SJCRH30 (cell line): ENCODE measurements at places on chromosomes 3 and 15. TPM values are rescaled to one million over a fixed set of nuclear protein-coding genes. Genes with fewer than 3 reads are reported as not detected.

DNA sequence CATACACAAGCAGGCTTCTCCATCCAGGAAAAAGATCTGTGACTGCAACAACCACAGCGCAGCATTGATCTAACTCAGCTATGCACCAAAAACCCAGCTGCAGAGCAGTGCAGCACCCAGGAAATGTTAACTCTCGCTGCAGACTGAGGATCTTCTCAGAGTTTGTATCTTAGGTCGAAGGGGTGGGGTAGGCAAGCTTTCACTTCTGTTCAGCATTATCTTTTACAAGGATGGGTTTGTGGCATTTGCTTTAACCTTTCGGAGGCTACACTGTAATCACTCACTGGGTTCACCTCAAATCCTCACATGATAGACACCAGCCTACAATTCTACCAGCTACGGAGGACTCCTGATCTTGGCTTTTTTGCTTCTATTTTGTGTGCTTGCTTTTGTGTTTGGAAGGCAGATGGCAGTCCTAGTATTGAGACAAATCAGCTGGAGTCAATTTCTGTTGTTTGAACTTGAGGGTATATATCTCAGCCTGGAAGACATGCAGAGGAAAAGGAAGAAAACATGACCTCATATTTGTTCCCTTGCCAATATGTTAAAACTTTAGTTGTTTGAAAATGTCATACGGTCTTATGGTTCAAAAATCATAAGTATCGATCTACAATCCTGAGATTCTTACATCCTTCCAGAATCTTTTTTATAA is 25.2 kb downstream of the LRRK1 start:
- DNase-seq = no peak

The ZDHHC23 gene
- total RNA-seq = 2.2 and 2.3 TPM in 2 replicates

DNA sequence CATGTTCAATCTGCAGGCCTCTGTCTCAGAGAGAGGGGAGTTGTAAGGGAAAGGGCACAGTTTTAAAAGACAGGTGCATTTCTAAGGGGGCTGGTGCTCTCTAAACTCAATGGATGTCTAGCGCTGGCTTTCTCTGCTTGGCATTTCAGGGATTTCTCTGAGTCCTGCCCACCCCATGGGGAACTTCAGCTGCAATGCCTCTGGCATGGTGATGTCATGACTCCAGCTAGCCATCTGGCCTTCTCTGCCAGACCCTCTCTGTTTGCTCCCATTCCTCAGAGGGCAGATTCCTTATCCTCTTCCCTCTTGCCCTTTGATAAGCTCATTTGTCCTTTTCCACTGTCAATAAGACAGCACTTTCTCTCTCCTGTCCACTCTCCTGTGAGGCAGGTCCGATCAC is 40.8 kb downstream of the RPLP1 start:
- DNase-seq = no peak

The ARIH1 gene
- 58.6 and 64.8 TPM in 2 replicates for total RNA-seq

DNA sequence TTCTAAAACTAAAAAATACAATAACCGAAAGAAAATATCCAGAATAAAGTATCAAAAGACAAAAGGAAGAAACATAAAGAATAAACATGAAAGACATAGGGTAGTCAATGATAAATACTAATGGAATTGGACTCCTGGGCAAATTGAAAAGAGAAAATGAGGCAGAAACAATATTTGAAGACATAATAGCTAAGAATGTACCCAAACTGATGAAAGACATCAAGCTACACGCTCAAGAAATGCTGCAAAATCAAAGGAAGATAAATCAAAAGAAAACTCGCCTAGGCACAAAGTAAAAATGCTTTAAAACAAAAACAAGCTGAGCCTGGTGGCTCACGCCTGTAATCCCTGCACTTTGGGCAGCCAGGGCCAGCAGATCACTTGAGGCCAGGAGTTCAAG is 34.9 kb downstream of the CEP70 start:
- DNase-seq = no peak

DNA sequence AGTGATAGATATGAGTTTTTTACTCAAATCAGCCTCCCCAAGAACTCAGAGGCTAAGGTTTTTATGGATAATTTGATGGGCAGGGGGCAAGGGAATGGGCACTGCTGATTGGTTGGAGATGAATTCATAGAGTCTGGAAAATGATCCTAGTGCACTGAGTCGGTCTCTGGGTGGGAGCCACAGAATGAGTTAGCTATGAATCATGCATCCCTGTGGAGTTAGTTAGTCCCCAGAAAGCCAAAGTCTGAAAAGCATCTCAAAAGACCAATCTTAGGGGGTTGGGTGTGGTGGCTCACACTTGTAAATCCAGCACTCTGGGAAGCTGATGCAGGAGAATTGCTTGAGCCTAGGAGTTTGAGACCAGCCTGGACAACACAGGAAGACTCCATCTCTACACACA is 516.1 kb downstream of the AGBL1 start:
- DNase-seq = no peak

GRCh38 chr3:23888617-23889228 is 28.1 kb downstream of the NKIRAS1 start:
- DNase-seq = peak; percentile 62

GRCh38 chr3:43906849-43907507 is 216.2 kb downstream of the ABHD5 start:
- DNase-seq = no peak

- no peak for DNase-seq
Measured at GRCh38 chr3:50518436-50518835, 15.0 kb upstream of the CACNA2D2 start.

- no peak for DNase-seq
Measured at GRCh38 chr15:44727485-44728231, 8.7 kb upstream of the TRIM69 start.

GRCh38 chr3:44334326-44334725 is 4.2 kb upstream of the TCAIM start:
- no peak for DNase-seq

The NPAP1 gene
- total RNA-seq = not detected in 2 replicates

DNA sequence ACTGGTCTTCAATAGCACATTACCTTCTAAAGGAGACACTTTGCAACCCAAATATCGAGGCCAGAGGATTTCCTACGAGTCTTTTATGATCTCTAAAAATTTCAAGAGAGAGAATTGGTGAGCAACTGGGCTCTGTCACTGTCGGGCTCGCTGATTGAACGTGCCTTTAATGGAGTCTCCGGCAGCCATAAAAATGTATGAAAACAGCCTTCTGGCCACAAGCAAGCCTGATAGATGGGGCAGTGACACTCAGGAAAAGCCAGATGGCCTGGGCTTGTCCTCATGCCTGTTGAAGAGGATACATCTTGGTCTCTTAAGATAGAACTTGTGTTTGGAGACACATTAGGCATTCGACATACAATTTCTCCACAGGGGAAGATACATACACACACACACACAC is 419.5 kb upstream of the PROK2 start:
- no peak for DNase-seq

GRCh38 chr3:171972871-171973348 is 66.5 kb upstream of the FNDC3B start:
- no peak for DNase-seq

The ABI3BP gene
- 0.61 and 0.63 TPM in 2 replicates for total RNA-seq

DNA sequence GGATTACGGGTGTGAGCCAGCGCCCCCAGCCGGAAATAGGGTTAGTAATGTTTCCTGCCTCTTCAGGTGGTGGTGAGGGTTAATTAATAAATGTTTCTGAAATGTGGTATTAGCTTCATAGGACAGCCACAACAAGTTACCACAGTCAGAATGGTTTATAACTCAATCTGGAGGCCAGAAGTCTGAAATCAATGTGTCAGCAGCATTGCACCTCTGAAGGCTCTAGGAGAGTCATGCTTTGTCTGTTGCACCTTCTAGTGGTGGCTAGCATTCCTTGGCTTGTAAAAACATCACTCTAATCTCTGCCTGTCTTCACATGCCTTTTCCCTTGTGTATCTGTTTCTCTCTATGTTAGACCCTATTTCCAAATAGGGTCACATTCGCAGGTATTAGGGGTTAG is 7.8 kb upstream of the RPSA start:
- DNase-seq = no peak

GRCh38 chr3:139265131-139266016 is 78.4 kb upstream of the MRPS22 start:
- no peak for DNase-seq

The GOLGA8T gene
- total RNA-seq = not detected in 2 replicates

GRCh38 chr3:36060950-36061349 is 319.4 kb upstream of the STAC start:
- DNase-seq = no peak

The TNFSF10 gene
- total RNA-seq = not detected in 2 replicates

GRCh38 chr3:42508562-42508961 is 6.1 kb downstream of the VIPR1 start:
- no peak for DNase-seq

GRCh38 chr3:184725176-184725719 is 13.4 kb upstream of the MAGEF1 start:
- DNase-seq = no peak

DNA sequence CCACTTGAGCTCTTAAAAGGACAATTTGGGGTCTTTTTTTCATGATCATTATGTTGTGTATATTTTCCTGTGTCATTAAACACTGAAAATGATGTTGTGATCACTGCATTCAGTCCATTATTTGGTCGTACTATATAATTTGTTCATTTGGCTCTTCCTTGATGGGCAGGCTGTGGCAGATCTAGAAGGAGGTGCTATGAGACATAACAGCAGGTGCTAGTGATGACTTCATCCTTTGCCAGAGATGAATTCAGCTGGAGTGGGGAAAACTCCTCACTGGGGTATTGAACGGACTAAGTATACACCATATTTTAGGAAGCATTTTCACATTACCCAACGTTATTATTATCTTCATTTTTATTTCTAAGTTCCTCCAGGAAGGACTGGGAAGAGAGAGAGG is 12.0 kb downstream of the CMTM7 start:
- DNase-seq = peak; percentile 24

DNA sequence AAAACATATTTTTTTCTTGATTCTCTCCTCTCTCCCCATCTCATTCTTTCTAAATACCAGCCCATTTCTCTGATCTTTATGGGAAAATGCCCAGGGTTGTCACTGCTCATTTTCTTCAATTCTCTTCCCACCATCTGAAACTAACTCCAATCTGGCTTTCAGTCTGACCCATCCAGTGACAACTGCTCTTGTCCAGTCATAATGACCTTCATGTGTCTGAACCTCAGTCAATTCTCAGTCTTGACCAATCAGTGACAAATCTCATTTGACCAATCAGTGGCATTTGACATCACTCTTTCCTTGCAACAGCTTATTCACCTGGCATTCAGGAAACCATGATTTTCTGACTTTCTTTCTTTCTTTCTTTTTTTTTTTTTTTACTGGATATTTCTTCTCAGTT is 15.1 kb downstream of the VEPH1 start:
- DNase-seq = no peak

DNA sequence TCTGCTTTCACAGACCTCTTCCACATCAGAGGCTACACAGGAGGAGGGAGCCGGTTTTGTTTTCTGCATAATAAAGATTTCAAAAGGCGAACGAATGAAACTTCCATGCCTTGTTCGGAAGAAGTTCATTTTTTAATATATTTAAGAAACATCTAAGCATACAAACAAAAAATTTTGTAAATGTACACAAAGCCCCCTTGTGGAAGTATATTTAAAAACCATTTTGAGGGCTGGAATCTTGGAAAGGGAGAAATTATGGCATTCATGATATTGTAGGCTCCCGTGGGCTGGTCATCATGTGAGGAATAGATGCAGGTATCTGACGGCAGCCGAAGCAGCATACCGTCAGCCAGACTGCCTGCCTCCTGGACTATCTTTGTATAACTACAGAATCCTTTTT is 90.4 kb downstream of the MECOM start:
- no peak for DNase-seq

The PTPRG gene
- 22.5 and 25.2 TPM in 2 replicates for total RNA-seq

DNA sequence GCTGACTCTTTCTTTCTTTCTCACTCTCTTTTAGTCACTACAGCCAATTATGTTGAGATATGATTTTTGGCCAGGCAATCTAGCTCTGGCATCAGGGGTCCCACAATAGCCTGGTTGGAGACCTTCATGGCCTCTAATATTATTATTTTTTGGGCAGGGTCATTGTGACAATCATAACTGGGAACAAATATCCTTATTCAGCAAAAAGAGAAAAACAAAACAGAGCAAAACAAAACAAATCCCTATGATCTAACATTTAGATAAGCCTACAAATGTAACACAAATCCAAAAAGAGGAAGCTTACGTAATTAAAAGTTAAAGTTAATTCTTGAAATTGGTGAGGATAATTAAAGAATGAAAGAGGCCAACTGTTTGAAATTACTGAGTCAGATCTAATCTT is 640.0 kb downstream of the TUSC7 start:
- DNase-seq = no peak

GRCh38 chr3:169328471-169328870 is 335.0 kb downstream of the MECOM start:
- DNase-seq = no peak

DNA sequence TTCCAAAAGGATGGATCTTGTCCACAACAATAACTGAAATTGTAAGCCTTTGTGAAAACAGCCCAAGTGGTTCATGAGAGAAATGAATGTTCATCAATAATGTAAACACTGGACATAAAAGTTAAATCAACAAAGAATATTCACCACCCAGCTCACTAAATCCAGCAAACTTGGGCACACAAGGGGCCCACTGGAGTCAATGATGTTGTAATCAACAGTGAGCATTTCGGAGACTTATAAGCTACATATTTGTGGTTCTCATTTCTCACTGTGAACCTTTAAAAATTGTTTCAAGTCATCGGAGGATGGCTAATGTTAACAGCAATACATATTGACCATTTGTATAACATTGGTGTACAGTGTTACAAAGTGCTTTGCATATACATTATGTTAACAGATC is 63.1 kb downstream of the VGLL4 start:
- DNase-seq = no peak

DNA sequence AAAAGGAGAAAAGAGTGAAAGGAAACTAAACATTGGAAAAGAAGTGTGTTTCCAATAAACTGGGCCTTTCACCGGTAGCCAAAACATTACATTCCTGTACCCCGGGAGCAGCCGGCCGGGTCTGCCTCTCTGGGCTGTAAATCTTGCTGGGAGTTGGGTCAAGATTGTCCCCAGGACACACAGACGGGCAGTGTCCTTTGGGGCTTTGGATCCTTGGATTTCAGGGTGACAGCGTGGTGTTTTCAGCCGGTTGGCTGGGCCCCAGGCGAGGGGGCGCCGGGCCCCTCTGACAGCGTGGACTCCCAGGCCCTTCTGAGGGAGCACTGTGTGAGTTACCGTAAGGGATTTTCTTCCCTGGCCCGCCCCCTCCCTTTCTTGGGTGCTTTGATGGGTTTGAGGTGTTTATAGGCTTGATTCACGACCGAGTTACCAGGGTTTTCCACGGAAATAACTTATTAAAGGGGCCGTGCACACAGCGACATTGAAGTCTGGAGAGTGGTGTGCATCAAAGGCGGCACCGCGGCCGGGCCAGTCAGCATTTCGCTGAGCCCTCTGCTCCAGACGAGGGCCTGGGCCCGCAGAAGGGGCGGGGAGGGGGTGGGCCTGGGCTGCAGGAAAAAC is 27.4 kb downstream of the SMAD6 start:
- DNase-seq = no peak

The ARNT2 gene
- total RNA-seq = 2.2 and 2.5 TPM in 2 replicates
